Effector CD4-positive, alpha-beta T cell (primary cell): ENCODE measurements at places on chromosomes 12 and 14.

- DNase-seq: no peak
These were observed 128.3 kb downstream of the SLC35F4 start for GRCh38 chr14:57737598-57737997.

DNA sequence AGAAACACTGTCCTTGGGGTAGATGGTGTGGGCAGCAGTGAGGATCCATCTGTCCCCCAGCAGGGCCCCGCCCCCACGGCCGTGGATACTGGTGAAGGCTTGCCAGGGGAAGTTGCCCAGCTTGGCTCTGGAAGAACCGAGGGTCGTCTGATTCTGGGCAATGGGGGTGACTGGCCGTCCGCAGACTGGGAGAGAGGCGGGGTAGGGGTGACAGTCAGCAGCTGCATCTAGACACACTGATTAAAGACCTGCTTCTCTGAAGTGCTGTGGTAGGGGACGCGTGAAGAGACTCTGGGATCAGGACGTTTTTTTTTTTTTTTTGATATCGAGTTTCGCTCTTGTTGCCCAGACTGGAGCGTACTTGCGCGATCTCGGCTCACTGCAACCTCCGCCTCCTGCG lies 4.7 kb upstream of the C1R start:
- DNase-seq: no peak

DNA sequence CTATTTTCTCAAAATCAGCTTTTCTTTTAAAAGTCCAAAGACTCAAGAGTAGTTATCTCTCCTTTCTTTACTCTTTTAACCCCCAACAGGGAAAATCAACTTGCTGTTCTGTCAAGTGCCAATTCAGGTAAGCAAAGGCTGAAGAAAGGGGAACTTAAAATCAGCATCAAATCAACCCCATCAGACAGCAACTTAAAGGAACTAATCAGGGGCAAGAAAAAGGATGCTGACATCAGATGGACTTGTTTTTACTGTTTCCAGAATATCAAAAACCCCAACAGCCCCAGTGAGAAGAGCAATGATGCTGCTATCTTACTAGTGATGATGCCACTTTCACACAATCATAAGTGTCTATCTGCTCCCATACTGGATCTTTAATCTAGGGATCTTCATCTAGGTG lies 3.4 kb downstream of the BAZ2A start:
- DNase-seq: no peak

GRCh38 chr12:120261951-120262851 lies 3.3 kb downstream of the PXN start:
- no peak for DNase-seq

DNA sequence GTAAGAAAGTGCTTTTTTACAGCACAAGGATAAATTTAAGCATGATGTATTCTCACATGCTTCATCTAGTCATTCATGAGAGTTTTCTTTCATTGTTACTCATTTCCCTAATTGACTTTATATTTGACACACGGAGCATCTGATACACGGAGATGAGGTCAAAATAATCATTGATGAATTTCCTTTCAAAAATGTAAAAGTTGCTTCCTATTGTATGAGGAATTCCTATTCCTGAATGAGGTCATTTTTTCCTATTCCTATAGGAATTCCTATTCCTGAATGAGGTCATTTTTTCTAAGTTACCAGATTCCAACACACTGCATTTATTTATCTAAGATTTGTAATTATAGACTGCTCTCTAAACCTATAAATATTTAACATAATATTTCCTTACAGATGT lies 316.7 kb upstream of the KITLG start:
- DNase-seq: no peak

- no peak for DNase-seq
These were observed 158.9 kb upstream of the PLEKHA5 start for GRCh38 chr12:18970603-18971002.
